ENCODE measurements at places on chromosomes 7 and 10.

DNA sequence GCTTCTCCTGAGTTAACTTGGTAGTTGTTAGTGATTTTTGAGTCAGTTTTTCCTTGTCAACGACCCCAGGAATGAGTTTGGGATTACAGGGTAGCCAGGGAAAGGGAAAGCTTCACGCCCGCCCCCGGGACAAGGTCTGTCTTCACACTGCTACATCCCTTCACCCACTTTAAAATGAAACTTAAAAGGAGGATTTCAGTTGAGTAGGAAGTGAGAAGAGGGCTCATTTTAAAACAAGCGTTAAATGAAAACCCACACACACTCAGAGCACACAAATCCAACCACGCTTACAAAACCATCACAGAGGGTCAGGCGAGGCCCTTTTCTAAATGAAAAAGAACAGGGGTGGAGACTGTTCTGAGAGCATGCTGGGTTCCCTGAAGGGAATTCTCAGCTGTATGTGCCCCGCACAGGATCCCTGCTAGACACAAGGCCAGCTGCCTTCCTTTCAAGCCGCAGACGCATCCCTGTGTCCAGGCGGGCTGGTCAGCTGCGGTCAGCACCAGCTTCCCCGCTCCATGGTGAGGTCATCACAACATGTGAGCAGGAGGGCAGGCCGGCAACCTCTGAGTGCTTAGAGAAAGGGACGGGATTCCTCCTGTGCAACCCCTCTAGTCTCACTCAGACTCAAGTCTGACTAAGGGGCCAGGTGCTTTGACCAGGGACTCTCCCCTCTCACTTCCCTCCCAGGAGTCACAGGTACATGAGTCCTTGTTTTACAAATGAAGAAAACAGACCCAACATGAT lies 111.8 kb downstream of the EGFR start:
- DNase-seq: no peak

DNA sequence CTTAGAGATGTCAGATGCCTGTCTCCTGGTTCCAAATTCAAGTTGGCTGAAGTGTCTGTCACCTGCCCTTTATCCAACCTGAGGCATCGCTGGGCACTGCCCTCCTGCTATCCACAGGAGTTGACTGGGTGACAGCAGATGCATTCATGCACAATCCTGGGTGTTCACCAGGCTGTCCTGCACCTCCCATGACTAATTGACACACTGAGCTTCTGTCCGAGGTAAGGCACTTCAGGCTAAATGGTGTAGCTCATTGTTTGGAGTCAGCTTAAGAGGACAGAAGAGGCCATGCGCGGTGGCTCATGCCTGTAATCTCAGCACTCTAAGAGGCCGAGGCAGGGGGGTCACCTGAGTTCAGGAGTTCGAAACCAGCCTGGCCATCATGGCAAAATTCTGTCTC lies 2.4 kb downstream of the UCMA start:
- no peak for DNase-seq

DNA sequence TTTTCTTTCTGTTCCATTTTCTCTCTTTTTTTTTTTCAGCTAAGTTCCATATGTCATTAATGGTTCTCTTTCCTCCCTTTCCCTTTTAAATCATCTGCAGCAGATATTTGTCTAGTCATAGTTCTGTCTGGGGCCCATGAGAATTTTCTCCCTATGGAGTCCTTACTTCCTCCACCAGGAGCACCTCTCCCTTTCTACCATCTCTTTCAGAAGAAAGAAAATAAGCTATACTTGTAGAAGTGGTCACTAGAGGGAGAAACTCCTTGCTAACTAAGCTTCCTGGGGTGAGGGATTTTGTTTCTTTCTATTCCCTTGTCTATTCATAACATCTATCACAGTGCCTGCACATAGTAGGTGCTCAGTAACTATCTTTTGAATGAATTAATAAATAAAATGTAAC lies 230.2 kb upstream of the HPS1 start:
- DNase-seq: no peak

GRCh38 chr10:96614515-96614914 lies 27.7 kb upstream of the TM9SF3 start:
- no peak for DNase-seq

DNA sequence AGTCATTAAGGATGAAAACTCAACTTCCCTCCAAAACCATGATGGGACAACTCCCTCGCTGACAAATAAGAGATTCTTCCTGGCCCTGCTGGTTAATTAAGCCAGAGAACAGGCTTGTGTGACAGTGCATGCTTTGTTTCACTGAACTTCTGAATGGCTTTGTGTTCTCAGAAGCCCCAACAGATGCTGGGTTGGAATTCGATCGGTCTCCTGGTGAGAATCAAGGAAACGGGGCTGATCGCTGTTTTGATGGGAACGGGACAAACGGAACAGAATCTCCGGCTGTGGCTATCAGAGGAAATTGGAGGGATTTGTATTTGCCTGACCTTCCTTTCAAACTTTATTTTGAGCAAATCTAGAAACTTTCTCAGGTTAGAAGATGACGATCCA lies 145.0 kb downstream of the RNF216 start:
- DNase-seq: no peak

Data from GM12864 (cell line).